ENCODE measurements at places on chromosomes 7 and 10.

GRCh38 chr10:28684986-28685580 is 7.8 kb downstream of the BAMBI start:
- DNase-seq, result no peak

GRCh38 chr10:51894771-51895578 is 195.6 kb upstream of the CSTF2T start:
- DNase-seq, result peak; percentile 80

DNA sequence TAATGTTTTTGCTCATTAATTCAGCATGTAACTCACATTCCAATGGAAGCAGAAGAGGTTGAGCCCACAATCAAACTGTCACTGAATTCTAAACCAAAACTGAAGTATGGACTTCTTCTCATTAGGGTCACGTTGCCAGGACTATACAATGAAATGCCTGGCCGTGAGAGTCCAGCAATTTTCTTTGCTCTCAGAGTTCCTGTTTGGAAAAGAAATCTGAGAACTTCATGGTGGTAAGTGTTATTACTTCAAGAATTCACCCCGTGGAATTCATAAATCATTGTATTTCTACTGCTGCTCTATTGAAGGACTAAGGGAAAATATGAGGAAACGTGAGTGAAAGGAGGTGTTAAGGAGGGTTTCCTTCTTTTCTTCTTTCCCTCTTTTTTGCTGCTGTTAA is 441.8 kb upstream of the AKR1E2 start:
- peak; percentile 63 for DNase-seq

DNA sequence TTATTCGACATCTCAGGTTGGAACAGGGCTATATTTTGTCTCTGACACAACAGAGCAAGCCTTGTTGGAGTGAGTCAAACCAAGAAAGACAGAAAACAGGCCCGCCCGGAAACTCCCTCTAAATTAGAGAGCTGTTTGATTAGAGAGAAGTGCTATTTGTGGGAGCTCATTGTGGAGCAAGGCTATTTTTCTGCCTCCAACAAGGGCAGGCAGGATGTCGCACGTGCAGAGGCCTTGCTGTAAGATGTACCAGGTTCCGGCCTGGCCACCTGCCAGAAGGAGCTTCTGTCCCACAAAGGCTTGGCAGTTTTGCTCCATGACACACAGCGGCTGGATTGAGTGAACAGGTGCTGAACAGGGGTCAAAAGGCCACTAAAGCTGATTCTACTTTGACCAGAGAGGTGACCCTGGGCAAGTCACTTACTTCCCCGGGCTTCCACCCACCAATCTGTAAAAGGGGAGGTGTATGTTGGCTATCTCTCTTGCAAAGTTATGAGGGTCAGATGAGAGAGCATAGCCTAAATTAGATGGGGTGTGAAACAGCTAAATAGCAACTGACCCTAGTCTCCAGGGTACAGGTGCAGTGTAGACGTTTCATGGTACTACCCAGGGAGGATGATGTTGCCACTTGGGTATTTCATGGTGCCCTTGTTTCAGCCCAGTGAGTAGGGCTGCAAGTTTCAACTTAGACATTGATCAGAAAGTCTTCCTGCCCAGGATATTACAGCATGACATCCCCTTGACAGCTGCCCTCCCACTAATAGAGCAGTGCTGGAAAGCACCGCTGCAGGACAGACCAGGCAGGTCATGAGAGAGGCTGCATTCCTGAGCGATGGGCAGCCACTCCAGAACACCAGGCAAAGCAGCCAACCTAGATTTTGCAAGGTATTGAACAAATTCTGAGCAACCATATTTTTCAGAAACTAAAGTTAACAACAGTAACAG is 62.0 kb downstream of the VSTM4 start:
- DNase-seq, result no peak

- DNase-seq, result no peak
Observed at GRCh38 chr7:5143935-5144903, 45.8 kb upstream of the WIPI2 start.

DNA sequence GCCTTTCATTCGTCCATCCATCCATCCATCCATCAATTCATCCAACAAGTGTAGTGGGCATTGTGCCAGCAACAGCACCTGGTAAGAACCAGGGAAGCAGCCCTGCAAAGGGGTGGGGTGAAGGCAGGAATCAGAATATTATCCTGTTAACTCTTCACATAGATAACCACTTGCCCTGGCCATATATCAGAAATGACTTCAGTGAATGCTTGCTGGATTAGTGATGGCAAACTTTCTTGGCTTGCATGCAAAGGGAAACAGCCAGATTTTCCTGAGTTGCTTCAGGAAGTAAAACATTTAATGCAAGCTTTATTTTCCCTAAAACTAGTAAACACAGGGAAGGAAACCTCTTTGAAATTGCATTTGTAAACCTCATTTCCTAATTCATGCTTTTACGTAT is 743 bp downstream of the OR2A5 start:
- no peak for DNase-seq

- DNase-seq, result no peak
Observed at GRCh38 chr7:92425311-92425947, 21.9 kb upstream of the GATAD1 start.

GRCh38 chr7:131556909-131557651 is 652 bp upstream of the PODXL start:
- no peak for DNase-seq

GRCh38 chr10:104440221-104440620 is 86.6 kb downstream of the CFAP58 start:
- DNase-seq, result peak; percentile 77

DNA sequence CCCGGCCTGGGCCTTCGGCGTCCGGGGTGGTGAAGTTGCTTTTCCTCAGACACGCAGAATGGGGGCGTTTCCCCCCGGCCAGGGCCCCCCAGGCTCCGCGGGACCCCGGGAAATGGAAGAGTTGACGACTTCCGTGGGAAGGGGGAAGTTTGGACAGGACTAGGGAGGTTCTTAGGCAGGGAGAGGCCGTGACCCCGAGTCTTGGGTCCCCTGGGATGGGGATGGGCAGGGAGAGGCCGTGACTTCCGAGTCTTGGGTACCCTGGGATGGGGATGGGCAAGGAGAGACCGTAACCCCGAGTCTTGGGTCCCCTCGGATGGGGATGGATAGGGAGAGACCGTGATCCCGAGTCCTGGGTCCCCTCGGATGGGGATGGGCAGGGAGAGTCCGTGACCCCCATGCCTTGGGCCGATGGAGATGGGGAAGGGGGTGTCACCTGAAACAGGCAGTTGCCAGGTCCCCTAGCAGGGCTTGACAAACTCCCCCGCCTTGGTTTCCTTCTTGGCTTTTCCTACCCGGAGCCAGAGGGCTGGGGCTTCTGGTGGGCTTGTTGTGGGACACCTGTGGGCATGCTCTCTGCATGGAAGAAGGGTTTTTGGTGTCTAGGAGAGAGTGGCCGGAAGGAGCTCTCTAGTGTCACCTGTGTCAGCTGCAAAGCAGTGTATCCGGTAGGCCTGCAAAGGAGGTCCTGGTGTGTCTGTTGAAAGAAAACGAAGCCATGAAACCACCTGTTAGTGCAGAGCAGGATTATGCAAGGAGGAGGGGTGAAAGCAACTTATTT is 1.1 kb downstream of the TRRAP start:
- DNase-seq, result no peak

GRCh38 chr7:99833289-99833877 is 5.6 kb downstream of the CYP3A43 start:
- DNase-seq, result no peak

DNA sequence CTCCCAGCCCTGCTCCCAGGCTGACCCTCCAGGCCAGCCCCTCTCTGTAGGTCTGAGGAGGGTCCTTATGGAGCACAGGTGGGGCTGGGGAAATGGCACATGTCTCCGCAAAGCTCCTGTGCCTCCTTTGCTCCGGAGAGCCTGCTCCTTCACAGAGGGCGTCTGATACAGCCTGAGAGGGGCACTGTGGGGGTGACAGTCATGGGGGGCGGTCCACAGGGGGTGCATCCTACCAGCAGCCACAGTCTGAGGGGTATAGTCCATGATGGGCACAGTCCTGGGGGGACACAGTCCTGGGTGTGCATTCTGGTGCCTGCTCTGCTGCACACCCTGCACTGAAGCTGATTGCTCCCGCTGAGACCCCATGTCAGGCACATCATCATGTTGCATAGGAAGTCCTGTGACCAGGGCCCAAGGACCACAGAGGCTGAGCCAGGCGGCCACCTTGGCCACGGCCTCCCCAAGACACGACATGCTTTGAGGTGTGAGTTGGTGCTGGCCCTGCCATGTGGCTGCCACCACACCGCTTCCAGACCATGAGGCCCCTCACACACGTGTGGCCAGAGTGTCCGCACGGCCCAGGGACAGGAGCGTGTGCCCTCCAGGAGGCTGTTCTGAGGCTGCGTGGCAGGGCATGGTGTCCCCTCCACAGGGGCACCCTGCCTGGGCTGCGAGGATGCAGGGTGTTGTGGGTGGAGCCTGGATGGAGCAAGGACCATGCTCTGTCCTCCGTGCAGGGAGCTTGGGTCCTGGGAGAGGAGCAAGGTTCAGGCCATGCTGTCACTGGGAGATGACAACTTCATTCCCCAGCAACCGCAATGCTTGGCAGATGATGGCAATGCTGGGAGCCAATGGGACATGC is 59.2 kb downstream of the PWWP2B start:
- DNase-seq, result no peak

DNA sequence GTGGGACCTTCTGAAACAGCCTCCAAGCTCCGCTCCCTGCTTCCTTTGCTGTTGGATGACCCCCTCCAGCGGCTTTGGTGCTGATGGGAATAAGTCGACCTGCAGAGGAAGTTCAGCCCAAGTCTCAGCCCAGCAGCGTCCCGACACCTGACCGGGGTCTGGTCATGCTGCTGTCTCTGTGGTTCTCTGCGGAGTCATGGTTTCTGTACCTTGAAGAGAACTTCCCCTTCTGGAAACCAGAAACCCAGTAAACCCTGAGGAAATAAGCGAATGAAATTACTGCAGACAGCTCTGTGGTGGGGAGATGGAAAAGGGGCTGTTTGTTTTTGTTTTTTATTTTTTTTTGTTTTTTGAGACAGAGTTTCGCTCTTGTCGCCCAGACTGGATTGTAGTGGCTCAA is 18.3 kb upstream of the ZNF12 start:
- DNase-seq, result no peak

DNA sequence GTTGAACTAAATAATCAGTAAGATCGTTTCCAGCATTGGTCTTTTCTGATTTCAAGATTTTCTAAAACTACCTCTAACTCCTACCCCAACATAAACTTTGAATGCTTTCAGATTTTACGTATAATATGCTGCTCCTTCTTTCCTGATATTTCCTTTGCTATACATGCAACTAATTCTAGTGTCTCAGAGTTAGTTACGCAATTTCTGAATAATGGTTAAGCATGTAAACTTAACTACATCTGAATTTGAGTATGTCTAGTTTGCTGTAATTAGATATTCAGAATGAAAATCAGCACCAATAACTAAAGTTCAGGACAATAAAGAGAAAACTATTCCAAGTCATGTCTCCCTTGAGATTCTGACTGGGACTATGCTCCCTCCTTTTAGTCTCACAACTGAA is 71.0 kb downstream of the SEMA3C start:
- no peak for DNase-seq

- DNase-seq, result peak; percentile 100
Observed at GRCh38 chr7:81684514-81685269, 85.2 kb downstream of the HGF start.

DNA sequence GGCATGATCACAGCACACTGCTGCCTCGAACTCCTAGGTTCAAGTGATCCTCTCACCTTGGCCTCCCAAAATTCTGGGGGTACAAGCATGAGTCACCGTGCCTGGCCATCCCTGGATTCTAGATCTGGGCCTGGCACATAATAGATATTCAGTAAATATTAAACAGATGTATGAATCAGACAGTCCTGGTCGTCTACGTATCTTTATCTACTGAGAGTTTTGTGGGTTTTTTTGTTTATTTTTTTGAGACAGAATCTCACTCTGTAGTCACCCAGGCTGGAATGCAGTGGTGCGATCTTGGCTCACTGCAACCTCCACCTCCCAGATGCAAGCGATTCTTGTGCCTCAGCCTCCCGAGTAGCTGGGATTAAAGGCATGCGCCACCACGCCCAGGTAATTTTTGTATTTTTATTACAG is 24.3 kb upstream of the ITGB1 start:
- DNase-seq, result peak; percentile 92

DNA sequence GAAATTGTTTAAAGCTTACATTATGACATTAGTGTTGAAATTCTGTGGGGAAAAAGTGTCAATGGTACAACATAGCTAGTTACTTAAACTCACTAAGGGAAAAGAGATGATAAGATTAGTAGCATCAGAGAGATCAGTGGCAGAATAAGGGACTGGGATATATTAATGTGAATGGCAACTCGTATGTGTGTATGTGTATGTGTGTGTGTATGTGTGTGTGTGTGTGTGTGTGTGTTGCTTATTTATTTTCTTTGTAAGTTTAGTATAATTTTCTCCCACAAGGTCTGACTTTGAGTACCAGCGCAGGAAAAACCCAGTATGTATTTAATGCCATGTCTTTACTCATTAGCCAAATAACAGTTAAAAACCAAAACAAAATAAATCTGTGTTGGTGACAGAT is 256.1 kb downstream of the ARHGAP21 start:
- DNase-seq, result no peak

DNA sequence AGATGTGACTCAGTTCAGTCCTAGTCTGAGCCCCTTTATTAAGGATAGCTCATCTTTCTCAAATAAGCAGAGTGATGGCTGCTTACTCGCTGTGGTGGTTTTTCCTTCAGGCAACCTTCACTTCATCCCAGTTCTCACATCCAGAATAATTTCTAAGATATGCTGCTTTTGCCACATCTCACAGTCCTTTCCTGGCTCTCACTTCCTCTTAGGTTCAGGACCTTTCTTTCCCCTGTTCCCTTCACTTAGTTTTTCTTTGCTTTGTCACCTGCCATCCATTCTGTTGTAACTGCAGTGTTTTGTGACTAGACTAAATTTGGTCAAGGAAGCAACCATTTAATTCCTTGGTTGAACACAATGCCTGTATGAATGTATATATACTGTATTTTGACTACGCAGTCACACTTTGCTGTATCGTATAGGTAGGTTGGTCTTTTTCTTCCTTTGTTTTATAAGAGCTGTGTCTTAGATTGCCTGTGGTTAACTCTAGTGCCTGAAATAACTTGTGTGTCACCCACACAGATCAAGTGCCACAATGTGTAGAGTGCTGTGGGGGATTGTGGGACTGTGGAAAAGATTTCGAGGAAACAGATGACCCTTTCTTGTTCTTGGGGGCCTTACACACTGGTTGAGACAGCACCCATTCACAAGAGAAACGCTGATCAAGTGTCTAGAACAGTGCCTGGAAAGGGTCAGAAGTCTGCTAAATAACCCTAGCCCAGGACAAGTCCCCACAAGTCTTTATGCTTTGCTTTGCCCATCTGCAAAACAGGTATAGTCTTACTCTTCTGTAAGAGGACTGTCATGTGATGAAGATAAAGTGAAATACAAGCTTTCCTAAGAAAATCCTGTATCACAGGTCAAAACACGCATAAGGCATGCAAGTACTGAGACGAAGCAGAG is 2.6 kb downstream of the ZNF655 start:
- no peak for DNase-seq

GRCh38 chr7:144523621-144524020 is 120.1 kb upstream of the NOBOX start:
- DNase-seq, result no peak
